Activated CD8-positive, alpha-beta memory T cell treated with anti-CD3 and anti-CD28 coated beads for 4 hours (primary cell): ENCODE measurements at places on chromosomes 2 and 18.

DNA sequence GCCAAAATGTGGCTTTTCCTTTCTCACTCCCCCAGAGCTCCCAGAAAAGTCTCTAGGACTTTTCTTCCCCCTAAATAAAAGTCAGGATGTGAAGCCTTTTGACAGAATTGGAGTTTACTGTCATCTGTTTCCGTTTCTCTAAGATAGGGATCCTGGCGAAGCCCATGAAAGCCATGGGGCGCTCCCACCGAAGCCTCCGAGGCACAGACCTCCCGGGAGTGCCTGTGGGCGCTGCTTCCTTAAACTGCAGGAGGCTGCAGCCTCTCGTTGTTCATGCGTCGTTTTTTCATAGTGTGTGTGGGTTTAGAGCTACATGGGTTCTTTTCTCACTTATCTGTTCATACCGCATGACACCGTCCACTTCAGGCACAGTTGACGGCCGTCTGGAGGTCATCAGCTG, 56.8 kb downstream of the ASAP2 start:
- no peak for DNase-seq

- DNase-seq = no peak
These were observed 279.5 kb downstream of the NDUFA10 start for GRCh38 chr2:239745386-239746227.

GRCh38 chr18:11379660-11380059, 229.7 kb upstream of the SLC35G4 start:
- DNase-seq = no peak

- DNase-seq = no peak
These were observed 27.2 kb upstream of the NFE2L2 start for GRCh38 chr2:177291701-177292100.

DNA sequence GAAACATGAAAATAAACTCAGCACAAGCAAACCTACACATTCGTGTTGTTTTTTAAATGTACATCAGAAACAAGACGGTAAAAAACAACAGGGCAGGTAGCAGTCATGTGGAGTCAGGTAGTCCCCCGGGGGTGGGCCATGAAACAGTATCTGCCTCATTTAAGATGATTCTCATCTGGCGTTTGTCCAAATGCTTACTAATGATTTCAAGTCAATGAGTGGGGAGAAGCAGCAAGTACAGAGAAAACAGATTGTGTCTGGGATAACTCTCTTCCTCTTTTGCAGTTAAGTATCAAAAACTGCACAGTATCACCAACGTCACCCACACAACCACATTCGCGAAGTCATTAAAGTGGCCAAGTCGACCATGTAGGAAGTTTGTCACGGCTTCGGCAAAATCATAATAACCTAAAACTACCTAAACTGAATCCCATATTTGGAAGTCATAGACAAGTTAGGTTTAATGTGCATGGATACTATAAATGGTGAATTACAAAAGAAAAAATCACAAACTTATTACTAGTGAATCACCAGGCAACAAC, 1.3 kb downstream of the LAPTM4A start:
- DNase-seq = no peak

DNA sequence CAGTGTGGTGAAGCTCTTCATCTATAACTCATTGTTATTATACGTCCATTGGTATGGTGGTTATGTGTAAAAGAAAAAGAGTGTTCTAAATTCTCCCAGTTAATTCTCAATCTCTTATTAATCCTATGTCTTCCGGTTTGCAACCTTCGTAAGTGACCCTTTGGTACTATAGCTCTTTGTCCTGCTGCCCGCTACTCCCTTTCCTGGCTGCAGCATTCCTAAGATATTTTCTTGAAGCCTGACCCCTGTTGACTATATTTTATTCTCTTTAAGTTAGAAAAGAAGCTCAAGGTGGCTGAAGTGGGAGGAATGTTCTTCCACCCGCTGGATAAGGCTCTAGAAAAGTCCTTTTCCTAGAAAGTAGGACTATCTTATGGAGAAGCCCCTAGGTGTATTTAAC, 684.8 kb downstream of the SOCS6 start:
- no peak for DNase-seq

- no peak for DNase-seq
These were observed 24.7 kb downstream of the MYCN start for GRCh38 chr2:15964936-15965563.

- no peak for DNase-seq
These were observed 979.5 kb upstream of the CELF4 start for GRCh38 chr18:38545071-38545470.

DNA sequence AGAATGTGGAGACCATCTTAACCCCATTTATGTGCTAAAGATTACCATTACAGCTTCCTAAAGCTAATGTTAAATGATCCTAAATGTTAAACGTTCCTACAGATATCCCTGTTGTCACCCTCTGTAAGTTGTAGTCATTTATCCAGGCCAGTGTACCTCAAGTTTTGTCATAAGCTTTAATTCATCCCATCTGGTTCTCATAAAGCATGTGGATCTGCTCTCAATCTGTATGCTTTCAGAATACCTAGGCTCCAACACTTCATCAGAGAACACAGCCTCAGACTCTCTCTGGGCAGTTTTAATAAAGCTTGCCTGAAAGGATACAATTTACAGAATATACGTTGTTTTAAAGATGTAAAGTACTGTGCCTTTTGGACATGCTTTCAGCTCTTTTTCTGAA, 4.2 kb upstream of the CCDC178 start:
- no peak for DNase-seq
